ENCODE measurements at places on chromosomes 2 and 18.

DNA sequence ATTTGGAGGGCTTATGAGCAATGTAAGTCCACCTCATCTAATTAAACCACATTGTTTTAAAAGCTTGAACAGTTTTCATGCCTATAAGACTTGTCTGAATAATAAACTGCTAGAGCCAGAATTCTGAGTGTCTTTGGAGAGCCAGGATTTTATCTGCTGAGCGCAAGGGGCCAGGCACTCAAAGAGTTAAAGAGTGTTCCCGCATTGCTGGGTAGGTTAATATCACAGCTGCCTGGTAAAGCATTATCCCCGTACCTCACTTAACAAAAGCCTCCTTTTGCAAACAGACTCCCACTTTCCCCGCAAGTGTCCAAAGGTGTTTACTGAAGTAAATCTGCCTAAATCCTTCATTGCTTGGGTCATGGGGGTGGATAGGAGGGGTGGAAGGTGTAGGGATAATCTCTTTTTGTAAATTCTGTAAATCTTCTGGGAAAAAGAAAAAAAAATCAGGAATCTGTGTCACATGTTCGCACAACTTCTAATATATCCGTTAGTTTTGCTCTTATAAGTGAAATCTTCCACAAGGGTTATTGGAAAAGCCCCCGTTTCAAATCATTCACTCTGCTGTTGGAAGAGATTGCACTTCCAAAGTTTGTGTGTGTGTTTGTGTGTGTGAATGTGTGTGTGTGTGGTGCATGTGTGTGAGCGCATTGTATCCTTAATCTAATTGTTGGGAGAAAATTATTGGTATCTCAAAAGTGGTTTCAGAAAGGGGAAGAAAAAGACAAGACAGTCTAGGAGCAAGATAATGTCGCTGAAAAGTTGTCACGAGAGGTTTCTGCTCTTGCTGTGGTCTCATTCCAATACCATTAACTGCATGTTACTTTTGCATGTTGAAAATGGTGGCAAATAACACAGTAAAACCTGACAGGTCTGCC, 10.7 kb downstream of the ZEB2 start:
- DNase-seq: no peak

DNA sequence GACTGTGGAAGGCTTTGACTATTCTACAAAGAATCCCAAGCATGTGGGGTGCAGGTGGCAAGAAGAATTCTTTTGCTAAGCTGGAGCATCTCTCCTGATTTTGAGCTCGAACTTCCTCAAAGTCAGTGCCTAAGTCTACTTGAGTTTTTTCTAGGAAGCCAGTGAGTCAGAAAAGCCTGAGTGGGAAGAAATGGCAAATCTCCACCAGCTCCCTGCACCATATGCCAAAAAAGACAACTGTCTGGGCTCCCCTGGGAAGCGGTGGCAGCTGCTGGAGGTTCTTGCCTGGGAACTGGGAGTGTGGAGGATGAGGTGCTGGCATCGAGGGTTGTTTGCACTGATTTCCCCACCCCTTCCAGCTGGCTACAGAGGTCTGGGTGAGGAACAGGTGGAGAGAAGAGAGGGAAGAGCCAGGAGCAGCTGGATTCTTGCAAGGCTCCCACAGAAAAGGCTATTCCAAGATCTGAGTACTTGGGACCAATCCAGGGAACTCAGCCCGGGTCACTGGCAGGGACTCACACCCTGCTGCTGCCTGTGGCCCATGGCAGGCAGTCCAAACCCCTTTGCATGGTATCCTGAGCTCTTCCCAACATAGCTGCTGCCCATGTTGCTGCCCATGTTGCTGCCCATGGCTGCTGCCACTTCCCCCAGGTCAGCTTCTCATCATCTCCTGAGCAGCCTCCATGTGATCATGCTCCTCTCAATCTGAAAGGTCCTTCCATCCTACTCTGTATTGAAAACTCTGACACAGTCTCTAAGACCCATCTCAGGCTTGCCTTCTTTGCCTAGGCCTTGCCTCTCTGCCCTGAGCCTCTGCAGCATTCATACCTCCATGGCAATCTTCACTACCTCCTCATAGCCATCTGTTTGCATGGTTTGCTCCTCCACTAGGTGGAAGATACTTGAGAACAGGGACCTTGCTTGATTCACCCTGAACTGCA, 128.3 kb upstream of the SPATS2L start:
- no peak for DNase-seq

DNA sequence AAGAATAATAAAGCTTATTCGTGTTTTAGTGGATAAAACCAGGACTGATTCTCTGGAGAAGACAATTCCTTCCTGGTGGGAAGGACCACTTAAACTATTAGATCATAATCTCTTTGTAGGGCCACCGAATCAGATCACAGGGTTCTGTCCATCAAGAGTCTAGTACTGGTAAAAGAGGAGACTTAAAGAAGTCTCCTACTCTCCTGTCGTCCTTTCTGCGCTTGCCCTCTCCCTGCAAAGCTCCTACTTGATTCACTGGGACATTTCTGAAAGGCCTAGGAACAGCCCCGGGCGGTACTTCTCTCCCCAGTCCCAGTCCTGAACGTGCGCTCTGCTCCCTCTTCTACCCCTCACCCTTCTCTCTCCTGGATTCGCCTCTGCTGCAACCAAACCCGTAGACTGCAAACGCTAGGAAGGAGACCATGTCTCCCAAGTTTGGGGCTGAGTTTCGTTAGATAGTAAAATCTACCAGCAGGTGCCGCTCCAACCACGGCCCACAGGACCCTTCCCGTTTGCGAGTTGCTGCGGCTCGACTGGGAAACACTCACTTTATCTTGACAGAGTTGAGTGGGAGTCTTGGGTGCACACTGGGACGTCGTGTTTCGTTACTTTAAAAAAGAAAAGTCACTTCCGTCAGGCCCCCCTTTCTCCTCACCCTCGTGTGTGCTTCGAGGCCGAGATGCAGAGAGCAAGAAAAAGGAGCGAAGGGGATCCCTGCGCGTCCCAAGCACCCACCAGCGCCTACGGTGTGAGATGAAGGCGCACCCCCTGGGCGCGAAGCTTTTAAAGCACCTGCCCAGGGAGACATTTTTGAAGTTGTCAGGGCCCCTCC, 923 bp downstream of the FIGLA start:
- DNase-seq: peak; percentile 12

DNA sequence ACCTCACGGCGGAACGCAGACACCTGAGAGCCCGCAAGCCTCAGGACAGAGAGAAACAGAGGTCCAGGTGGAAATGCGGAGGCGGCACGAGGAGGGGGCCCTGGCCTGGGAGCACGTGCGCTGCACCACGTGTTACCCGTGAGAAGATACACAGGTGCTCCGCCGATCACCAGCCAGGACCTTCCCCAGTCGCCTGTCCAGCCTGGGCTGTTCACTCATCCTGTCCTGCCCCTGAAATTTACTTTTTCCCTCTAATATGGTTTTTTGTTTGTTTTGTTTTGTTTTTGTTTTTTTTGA, 44.3 kb downstream of the TWIST2 start:
- no peak for DNase-seq

DNA sequence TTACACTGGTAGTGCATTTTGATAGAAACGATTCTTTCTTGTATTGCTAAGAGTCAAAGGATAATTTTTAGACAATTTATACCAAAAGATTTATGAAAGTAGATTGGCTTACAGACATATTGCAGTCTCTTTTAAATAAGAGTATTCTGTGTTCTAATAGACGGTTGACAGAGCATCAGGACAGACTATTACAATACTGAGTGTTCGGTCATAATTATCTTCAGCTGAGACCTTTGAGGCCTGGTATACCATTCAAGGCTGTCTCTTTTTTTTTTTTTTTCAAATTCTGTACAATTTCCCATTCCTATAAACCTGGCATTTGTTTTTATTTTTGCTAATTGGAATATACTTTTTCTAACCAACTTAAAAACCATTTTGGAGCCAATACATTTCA, 140.6 kb upstream of the NOSTRIN start:
- DNase-seq: no peak

- no peak for DNase-seq
These were observed 9.4 kb upstream of the PRLH start for GRCh38 chr2:237556773-237557632.

- DNase-seq: peak; percentile 16
These were observed 557.5 kb downstream of the DSC3 start for GRCh38 chr18:30485078-30485477.

DNA sequence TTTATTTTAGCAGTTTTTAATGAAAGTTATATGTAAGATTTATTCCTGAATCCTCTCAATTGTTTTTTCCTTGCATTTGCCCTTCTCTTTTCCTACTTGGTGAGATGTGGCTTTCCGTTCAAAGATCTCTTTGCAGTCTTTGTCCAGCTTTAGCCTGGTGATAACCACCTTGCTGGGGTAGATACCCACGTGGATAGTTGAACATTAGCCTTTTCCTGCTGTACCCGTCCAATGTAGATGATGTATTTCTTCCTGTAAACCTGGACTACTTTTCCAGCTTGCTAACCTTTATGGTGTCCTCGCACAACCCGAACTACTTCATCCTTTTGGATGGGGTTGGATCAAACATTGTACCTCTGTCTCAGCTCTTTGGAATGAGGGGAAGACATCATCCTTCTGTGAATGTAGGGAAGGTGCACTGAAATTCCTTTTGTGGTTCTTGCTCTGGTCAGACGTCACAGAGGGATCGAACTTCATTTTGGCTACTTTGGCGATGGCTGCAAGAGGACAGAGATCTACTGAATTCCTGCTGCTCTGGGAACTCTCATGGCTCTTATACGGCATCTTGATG, 293.2 kb upstream of the EPAS1 start:
- DNase-seq: no peak

GRCh38 chr2:119011162-119011909, 69.3 kb downstream of the MARCO start:
- DNase-seq: peak; percentile 15

- DNase-seq: no peak
These were observed 207.0 kb downstream of the GLI2 start for GRCh38 chr2:120942658-120943057.

GRCh38 chr2:8300905-8301304, 381.0 kb upstream of the ID2 start:
- no peak for DNase-seq

Measured in amniotic epithelial cell (primary cell).